Dermis microvascular lymphatic vessel endothelial cell (primary cell): ENCODE measurements at places on chromosomes 1 and 21. TPM values are rescaled to one million over a fixed set of nuclear protein-coding genes. Genes with fewer than 3 reads are reported as not detected.

MAP10 gene
- 0.64 and 0.76 TPM in 2 replicates for total RNA-seq

SPRR1A gene
- not detected in 2 replicates for total RNA-seq

FMO2 gene
- total RNA-seq: not detected in 2 replicates

PTGER3 gene
- total RNA-seq: under 0.01 TPM in 1 of 2 replicates, not detected in the other

KCNA2 gene
- total RNA-seq: not detected in 2 replicates

RHD gene
- 0.13 and 0.25 TPM in 2 replicates for total RNA-seq

DDR2 gene
- 2.1 and 10.8 TPM in 2 replicates for total RNA-seq

KMO gene
- total RNA-seq: not detected in 2 replicates
